Regular cardiac myocyte (primary cell): ENCODE measurements at places on chromosomes 16 and 17. TPM values are rescaled to one million over a fixed set of nuclear protein-coding genes. Genes with fewer than 3 reads are reported as not detected.

The HSF5 gene
- total RNA-seq: under 0.01 TPM in 1 of 2 replicates, not detected in the other

The PFAS gene
- total RNA-seq: 9.9 and 51.4 TPM in 2 replicates

The KRT36 gene
- total RNA-seq: not detected in 2 replicates

The KRTAP16-1 gene
- total RNA-seq: not detected in 2 replicates

The CHRNE gene
- 0.19 and 0.56 TPM in 2 replicates for total RNA-seq

The KRTAP4-7 gene
- not detected in 2 replicates for total RNA-seq

The CCL7 gene
- total RNA-seq: 0.19 and 2.5 TPM in 2 replicates

The PDILT gene
- total RNA-seq: not detected in 2 replicates

The C16orf92 gene
- total RNA-seq: not detected in 2 replicates

The SOX8 gene
- 0.28 and 0.77 TPM in 2 replicates for total RNA-seq

The HBA2 gene
- not detected in 2 replicates for total RNA-seq

The HSD17B1 gene
- total RNA-seq: 5.4 and 8.6 TPM in 2 replicates

The FBXW10 gene
- 0.28 TPM in 1 of 2 replicates, not detected in the other for total RNA-seq

The MRPL38 gene
- total RNA-seq: 25.9 and 28.2 TPM in 2 replicates

The USP43 gene
- 0.19 TPM in 1 of 2 replicates, not detected in the other for total RNA-seq

The CCL17 gene
- total RNA-seq: not detected in 2 replicates

The PPP1R27 gene
- total RNA-seq: 0.19 and 0.28 TPM in 2 replicates

The MYL4 gene
- total RNA-seq: 0.77 and 2.8 TPM in 2 replicates
